ENCODE measurements at places on chromosomes 2 and 18.

DNA sequence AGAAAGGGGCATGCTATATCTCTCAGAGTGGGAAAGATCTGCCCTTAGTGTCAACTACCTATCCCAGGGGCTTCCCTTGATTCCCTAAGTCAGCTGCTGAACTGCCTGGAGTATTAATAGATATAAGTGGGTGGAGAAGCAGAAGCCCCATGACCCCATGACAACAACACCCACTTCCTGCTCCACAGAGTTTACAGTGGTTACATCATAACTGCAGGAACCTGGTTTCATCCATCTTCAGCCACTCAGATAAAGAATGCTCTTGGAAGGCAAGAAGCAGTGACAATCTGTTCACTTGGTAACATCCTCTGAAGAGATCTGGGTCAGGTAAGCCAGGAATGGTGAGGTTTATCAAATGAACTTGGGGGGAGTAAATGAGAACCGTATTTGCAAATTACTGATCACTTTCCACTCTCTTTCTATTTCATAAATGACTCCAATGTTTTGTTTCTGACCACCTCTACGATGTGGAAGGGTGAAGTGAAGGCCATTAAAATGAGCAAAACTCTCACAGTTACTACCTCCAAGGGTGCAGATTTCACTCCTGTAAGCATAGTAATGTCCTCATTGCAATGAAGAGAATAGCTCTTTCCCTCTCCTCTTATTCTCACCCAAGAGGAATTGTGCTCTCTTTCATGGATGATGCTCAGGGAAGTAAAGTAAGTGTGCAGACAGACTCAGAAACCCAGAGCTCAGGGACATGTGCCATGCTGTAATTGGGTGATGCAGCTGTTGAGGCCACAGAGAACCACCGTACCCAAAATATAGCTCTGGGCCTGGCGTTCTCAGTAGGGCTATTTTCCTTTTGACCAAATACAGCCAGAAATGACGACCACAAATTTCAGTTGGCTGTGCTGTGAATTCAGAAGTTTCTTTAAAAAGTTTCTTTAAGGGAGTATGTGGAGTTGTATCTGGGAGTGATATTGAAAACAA lies 192.8 kb upstream of the APCDD1 start:
- DNase-seq, result no peak

GRCh38 chr2:46871976-46872381 lies 43.6 kb downstream of the MCFD2 start:
- no peak for DNase-seq

DNA sequence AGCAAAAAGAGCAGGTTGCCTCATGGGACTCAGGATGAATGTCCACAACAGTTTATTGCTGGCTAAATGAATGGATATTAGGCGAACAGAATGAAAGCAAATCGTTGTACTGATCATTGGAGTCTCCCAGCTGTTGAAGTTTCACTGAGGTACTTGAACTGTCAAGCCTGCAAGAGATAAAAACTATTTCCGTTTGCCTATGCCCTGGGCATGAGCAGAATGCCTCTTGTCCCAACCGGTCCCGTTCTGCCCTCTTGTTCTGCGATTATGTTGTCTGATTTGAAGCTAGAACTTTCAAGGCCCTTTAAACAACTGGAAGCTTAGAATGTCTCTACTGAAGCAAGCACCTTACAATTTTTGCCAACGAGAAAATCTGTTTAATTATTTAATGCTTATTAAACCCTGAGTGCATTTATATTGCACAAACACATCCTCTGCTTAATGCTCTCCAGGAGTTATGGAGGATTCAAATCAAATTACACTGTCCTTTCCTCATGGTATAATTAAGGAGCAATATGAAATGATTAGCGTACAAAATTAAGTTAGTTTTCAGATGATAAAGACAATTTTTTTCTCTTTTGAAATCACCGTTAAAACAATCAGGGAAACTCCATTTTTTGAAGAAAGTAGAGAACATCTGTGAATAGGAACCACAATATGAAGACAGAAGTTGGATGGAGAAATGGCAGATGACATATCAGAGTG lies 17.7 kb downstream of the QPCT start:
- no peak for DNase-seq

GRCh38 chr2:31132786-31133185 lies 5.5 kb downstream of the GALNT14 start:
- DNase-seq, result no peak

- no peak for DNase-seq
These were observed 234.4 kb upstream of the FIGN start for GRCh38 chr2:163970058-163970813.

DNA sequence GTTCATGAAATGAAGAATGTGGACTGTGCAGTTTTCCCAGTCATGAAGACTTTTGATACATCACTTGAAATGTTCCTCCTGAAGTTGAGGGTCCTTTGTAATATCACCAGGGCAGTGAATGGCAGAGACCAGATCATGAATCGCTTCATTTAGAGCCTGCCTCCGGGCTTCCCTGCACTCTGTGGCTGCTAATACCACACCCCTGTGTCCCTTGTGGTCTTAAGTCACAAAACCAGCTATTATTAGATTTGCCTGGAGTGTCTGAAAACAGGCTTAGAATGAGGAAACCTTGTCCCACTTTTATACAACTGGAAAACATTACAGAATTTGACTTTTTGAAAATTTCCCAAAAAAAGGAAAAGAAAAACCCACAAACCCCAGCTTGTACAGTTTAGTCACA lies 147.9 kb downstream of the MGAT5 start:
- DNase-seq, result no peak

- DNase-seq, result no peak
These were observed 48.6 kb upstream of the CHMP1B start for GRCh38 chr18:11802586-11802985.

- peak; percentile 84 for DNase-seq
These were observed at the start of gene CFLAR for GRCh38 chr2:201116115-201116958. TSS of gene CFLAR (plus strand) at chr2:201116164. CDS start at chr2:201129866, 13,702 bp downstream.

- DNase-seq, result no peak
These were observed 151.6 kb downstream of the CAPN13 start for GRCh38 chr2:30655660-30656059.

GRCh38 chr2:224579411-224579810 lies 5.8 kb downstream of the CUL3 start:
- DNase-seq, result no peak

DNA sequence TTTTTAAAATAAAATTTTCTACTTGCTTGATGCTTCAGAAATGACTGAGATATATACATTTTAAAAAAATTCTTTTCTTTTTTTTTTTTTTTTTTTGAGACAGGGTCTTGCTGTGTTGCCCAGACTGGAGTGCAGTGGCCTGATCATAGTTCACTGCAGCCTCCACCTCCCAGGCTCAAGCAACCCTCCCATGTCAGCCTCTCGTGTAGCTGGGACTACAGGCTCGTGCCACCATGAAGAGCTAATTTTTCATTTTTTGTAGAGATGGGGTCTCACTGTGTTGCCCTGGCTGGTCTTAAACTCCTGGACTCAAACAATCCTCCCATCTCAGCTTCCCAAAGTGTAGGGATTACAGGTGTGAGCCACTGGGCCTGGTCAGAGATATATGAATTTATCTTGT lies 12.9 kb downstream of the CYS1 start:
- no peak for DNase-seq

DNA sequence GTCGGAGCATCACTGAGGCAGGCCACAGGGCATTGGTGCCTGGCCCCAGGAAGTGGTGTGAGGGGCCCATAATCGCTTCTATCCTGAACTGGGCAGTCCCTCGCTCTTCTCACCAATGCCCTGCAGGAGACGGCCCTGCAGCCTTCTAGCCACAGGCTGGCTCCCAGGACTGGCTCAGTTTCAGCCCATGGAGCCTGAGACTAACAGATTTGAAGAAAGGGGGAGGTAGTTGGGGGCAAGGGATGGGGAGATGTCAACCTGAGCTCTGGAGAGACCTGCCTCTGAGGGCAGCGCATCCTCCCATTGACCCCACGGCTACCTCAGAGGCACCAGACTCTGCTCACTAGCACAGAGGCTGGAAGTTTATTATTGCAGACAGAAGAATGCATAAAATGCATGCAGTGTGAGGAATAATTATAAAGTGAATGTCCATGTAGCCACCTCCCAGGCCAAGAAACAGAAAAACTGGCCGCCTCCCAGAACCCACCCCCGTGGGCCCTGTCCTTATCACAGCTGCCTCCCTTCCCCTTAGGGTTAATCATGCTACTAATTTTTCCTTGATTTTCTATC lies 1.4 kb downstream of the TOGARAM2 start:
- DNase-seq, result peak; percentile 61

DNA sequence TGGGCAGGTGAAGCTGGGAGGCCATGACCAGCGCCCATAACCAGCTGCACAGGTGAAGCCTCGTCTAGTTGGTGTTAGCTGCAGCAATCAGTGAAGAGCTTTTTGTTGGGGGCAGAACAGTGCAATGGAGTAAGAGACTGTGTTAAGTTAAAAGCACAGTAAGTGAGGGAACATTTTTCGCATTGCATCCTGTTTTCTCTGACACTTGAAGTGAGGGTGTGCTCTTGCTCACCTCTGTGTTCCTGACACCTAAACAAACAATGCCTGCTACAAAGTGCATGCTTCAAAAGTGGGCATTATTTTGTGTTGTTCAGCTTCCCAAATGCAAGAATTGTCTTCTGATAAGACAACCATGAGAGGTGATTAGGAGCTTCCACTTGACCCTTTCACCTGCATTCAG lies 324.0 kb upstream of the ACVR2A start:
- no peak for DNase-seq

DNA sequence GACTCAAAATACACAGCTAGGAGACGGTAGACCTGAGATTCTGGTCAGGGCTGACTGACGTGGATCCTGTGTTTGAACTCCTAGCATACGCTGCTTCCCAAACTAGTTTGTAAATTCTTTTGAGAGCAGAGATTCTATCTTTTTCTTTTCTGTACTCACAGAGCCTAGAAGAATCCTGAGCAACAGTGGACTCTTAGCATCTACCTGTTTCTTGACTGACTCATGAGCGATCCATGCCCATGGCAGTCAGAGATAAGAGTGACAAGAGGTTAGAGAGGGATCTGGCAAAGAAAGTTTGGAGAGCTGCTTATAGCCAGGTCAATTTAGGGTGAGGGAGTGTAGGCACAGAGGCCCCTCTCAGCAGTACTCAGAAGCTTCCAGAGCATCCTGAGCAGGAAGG lies 41.1 kb upstream of the PPP1CB start:
- DNase-seq, result no peak

GRCh38 chr2:68784188-68784587 lies 49.6 kb downstream of the ARHGAP25 start:
- no peak for DNase-seq

DNA sequence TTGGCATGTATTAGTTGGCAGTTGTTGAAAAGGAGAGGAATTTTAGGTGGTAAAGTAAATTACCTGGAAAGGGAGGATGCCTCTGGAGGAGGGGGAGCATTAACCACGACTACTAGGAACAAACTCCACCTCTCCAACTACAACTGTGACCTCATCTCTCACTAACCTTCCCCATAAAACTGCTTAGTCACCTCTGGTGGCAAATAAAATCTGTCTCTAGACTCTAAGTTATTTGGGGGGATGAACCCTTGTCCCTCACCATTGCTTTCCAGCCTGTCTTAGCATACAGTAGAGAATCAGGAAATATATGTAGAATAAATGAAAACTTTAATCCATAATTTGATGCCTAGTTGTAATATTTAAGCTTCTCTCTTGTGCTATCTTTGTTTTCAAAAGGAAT lies 27.6 kb upstream of the MYO1B start:
- DNase-seq, result no peak

DNA sequence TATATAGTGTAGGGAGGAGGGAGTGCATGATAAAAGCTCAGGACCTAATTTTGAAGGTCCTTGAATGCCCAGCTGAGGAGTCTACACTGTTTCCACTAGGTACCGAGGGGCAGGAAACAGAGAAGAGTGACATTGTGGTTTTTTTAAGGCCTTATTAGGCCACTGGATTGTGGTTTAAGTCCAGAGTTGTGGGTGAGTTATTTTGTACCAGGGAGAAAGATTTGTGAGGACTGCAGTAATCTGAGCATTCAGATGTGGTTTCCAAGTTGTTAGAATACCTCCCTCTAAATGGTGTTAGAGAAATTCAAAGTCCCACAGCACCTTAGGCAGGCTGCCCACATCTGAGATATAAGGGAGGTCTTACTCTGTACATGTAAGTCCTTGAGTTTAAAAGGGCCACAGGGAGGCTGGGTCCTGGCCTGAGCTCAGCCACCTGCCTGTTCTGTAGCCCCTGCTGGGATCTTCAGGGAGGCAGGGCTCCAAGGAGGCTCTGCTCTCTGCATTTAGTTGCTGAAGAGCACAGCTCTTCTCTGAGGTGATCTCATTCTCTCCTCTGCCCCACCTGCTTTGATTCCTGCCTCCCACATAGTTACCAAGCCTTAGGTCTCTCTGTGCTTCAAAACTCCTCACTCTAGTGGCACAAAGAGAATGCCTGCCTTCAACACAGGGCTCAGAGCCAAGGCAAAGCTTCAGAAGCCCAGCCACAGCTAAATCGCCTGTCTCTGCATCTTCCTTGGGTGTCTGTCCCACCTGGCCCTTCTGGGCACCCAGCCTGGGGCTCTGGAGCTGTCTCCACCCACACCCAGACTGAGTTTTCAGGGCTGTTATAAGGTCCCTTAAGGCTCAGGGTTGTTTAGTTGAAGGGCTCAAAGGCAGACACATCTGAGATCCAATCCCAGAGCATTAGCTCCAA lies 88.1 kb downstream of the VSNL1 start:
- DNase-seq, result no peak

DNA sequence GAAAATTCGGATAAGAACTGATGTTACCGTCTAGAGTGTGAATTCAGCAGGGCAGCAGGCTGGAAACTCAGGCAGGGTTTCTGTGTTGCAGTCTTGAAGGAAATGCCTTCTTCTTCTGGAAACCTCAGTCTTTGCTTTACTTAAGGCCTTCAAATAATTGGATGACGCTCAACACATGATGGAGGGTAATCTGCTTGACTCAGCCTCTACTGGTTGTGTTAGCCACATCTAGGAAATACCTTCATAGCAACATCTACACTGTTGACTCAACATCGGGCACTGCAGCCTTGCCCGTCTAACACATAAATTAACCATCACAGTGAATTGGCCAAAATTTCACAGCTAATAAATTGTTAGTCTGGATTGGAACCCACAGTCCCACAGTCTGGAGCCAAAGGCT lies 37.2 kb downstream of the YPEL5 start:
- no peak for DNase-seq

- DNase-seq, result no peak
These were observed 80.7 kb downstream of the SDC1 start for GRCh38 chr2:20144196-20144595.

DNA sequence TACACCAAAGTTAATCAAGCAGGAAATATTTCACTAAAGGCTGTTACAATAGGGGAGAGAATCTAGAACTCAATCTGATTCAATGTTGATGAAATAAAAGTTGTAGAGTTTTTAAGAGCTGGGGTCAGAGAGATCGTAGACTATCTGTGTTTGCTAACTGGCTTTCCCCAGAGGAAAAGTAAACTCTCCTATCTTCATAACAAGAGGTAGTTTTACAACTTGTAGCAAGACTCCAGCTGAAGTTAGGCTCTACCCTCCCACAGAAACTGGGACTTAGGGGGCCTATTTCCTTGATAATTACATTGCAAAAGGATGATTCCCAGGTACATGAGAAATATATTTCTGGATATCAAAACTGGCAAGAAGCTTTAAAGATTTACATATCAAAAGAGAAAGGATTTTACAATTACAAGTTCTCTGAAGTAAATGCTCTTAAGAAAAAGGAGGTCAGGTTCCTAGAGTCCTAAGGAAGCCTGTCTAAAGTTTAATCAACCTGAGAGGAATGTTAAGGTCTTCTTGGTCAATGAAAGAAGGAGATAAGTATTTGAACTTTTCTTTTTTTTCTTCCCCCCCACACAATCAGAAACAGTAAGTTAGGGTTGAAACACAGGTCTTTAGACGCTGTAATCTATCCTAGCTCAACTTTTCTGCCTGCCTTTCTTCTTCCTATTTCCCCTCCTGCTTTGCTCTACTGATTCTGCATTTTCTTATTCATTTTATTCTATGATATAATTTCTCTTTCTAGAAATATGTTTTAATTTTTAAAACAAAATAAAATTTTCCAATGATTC lies 692.2 kb upstream of the LINC00305 start:
- DNase-seq, result no peak
